ENCODE measurements at places on chromosomes 11 and 22.

DNA sequence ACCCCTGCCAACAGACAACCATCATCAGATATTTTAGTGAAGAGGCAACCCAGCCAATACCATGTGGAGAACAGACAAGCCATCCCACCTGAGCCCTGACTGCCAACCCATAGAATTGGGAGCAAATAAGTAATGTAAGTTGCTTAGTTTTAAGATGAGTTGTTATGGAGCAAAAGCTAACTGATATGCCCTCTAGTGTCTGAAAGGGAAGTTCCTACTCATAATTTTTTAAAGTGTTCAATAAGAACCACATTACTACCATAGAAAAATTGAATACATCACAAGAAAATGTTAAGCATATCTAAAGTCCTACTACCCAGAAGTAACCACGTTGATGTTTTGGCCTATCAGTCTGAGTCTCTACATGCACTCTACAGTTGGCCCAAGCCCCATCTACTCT lies 50.8 kb upstream of the SLC36A4 start:
- ATAC-seq: no peak

DNA sequence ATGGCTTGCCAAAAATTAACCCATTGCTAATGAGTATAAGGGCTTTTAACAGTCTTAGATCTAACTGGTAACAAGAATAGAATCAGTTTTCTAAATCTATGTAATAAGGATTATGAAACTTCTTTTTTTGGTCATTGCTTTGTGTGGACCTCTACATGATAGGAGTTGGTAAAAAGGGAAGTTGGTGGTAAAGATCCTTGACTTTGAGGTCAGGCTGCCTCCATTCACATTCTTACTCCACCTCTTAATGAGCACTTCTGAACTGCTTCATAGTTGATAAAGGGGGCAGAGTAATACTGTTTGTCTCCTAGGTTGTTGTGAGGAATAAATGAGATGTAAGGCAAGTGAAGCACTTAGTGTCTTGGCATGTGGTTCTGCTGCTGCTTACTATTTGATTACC lies 10.6 kb downstream of the EIF3M start:
- ATAC-seq: no peak

DNA sequence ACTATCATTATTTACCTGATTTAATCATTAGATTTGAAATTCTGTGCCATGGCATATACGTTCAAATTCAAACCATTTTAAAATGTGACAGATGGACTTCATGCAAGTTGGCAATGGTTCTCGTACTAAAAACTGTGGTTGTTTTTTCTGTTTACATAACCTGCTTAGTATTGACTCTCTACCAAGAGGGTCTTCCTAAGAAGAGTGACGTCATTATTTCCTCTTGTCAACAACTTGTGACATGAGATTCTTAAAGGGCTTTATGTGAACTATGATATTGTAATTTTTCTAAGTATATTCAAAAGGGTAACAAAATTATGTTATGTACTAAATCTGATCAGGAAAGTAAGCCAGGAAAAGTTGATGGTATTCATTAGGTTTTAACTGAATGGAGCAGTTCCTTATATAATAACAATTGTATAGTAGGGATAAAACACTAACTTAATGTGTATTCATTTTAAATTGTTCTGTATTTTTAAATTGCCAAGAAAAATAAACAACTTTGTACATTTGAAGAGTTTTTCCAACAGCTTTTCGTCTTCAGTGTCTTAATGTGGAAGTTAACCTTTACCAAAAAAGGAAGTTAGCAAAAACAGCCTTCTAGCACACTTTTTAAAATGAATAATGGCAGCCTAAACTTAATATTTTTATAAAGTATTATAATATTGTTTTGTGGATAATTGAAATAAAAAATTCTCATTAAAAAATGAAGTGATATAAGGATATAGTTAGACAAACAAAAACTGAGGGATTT lies 87.0 kb downstream of the GRK3 start:
- no peak for ATAC-seq

DNA sequence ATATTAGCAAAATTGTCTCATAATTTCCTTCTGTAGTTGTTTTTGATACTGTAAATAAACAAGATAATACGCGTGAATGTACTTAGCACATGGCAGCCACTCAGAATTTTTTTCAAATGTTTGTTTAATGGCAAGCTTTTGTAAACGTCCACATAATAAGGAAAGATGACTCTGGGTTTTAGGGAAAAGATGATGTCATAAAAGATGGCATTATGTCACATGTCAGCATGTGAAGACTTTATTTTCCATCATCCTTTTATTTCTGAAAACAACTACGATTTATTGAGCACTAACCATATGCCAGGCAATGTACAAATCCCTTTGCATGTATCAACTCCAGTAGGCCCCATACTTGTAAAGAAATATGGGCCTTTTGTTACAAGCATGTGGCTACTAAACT lies 139.9 kb downstream of the C11orf91 start:
- ATAC-seq: no peak

- ATAC-seq: peak; percentile 93
These were observed 14.6 kb downstream of the SPECC1L start for GRCh38 chr22:24285245-24285644.

All from activated T-helper 17 cell treated with anti-CD3 and anti-CD28 coated beads, Interleukin-2, amount 50 U/mL, for 72 hours (primary cell).